Caco-2 (cell line): ENCODE measurements at places on chromosomes 6 and 20. TPM values are rescaled to one million over a fixed set of nuclear protein-coding genes. Genes with fewer than 3 reads are reported as not detected.

The IL17F gene
- not detected in 2 replicates for total RNA-seq

- no peak for DNase-seq
Measured at GRCh38 chr20:56925831-56926170, 296.7 kb downstream of the TFAP2C start.

DNA sequence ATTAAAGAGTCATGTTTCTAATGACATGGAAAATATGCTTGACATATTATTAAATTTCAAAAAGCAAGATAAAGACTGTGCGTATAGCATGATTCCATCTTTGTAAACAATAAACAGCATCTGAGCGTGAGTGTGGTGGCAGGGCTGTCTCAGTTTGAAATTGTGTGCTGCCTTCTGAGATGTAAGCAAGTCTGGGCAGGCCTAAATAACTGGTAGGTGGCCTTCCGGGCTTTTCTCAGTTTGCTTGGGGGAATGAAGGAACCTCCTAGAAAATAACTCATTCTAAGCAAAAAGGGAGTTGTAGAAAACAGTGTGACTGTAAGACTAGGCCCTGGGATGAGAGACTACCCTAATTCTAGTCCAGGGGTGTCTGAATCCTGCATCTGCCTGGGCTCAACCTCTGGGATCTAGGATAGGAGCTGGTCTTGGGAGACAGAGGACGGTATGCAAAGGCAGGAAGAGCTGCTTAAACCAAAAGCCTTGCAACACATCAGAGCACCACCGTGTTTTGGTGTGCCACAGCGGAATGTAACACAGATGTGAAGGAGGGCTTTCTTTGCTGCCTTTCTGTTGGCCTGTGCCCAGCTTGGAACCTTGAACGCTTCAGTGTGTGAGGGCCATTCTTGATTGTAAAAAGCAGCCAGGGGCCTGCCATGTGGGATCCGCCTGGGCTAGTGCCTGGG lies 63.5 kb upstream of the L3MBTL3 start:
- no peak for DNase-seq

DNA sequence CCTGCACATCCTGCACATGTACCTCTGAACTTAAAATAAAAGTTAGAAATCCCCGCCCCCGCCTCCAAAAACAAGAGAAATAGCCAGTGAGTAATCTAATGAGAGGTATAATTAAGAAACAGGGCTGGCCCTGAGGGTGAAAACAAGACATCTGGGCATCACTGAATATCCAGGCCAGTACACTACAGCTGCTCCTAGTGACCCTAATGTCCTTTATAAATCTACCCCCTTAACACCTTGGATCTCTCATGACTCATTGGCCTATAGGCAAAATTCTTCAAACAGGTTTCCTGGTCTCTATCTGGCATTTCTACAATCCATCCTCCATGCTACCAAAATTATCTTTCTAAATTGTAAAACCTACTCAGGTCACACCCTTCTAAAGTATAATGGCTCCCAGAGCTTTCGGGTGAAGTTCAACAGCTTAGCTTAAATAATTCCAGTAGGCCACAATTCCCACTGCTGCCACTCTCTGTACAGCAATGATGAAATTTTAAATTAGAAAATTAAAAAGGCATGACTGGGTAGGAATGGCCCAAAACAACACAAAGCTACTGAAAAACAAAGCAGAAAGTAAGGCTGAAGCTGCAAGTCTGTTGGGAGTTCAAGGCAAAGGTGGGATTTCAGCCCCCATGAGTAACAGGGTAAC lies 260.9 kb downstream of the GMDS start:
- no peak for DNase-seq

- no peak for DNase-seq
Measured at GRCh38 chr6:70236343-70236742, 66.5 kb downstream of the COL9A1 start.

DNA sequence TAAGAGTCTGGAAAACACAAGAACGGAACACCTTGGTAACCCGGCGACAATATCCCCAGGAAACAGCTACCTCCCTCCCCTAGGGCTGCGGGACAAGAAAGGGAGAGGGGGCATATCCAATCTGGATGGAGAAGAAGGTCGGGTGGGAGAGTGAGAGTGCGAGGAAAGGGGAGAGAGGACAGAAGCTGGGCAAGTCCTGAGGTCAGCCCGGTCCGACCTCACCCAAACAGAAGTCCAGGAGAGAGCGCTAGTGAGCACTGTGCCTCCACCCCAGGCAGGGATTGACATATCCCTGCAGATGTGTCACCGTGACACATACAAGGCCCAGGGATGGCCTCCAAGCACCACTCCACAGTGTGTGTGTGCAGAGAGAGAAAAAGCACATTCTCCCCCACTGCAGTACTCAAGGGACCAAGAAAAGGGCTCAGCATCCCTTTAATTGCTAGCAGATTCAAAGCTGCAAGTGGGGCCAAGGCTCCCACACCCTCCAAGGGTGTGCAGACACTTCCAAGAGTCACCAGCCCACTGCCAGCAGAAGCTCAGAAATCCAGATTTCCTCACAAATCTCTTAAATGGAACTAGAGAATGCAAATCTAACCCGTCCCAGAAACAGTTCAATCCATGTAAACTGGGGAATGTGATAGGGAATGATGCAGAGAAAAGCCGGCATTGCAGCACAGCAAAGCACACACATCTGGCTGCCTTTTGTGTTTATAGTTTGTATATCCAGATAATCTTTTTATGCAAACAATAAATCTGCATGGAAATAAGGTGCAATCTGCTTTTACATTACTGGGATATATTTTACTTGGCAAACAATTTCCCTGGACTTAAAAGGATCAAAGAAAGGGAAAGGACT lies 3.1 kb downstream of the PXDC1 start:
- peak; percentile 64 for DNase-seq
